ENCODE measurements at places on chromosomes 16 and 17.
A peak's percentile ranks its signal among the peaks of the same experiment; 100 is the strongest.

- DNase-seq, result no peak
These were observed 10.6 kb upstream of the TRAP1 start for GRCh38 chr16:3727806-3728381.

DNA sequence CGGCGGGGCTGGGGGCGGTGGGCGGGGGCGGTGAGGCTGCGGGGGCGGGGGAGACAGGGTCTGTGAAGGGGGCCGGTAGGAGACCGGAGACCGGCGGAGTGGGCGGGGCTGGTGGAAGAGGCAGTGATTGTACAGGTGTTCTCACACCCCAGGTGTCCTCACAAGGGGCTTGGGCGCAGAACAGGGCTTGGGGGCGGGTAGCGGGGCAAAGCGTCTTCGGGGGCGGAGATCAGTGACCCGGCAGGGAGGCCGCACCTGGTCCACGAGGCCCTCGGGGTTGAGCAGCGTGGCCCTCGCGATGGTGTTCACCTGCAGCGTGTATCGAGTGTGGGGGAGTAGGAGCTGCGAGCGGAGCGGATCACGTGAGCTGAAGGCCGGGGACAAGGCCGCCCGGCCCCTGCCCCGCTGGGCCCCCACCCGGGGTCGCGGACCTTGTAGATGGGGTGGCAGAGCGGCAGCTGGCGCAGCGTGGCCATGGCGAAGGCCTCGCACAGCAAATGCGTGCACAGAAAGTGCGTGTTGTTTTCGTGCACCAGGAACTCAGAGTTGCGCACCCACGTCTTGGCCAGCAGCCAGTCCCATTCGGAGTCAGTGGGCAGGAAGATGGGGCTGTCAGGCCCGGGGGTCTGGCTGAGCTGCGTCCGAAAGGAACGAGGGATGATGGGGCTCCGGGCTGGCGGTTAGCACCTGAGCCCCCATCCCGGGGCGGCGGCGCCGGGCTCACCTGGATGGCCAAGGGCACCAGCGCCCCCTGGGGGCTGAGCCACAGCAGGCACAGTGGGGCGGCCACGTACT, 8.5 kb downstream of the ALOXE3 start:
- peak; percentile 66 for DNase-seq

DNA sequence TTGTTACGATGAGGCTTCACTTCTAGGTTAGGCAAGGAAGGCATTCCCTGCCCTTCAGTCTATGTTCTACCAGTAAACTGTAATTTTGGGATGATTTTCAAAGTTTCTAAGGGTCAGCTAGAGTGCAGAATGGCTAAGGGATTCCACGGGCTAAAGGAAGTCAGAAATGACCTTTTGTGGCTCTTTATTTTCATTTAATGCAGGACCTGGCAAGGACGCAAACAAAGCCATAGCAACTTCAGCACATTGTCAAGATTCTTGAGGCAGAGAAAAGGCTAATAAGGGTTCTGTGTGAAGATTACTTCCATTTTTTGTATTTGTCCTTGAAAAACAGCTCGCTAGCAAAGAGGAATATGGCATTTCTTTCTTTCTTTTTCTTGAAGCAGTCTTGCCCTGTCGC, 76.6 kb downstream of the STX8 start:
- DNase-seq, result no peak

DNA sequence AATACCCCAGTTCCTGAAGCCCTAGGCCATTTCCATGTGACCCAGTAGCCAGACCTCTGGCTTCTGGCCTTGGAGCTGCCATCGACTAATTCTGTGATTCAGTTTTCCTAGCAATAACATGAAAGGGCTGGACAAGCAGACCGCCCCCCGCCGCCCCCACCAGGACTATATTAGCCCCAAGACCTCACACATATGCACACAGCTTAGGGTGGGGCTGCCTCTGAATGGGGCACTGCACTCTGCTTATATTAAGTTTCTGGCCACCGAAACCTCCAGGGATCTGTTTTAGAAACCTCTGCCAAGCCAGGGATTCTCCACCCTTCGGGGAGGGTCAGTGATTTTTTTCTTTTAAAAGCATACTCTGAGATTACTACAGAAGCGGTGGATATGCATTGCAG, 2.3 kb downstream of the RAB11FIP4 start:
- no peak for DNase-seq

DNA sequence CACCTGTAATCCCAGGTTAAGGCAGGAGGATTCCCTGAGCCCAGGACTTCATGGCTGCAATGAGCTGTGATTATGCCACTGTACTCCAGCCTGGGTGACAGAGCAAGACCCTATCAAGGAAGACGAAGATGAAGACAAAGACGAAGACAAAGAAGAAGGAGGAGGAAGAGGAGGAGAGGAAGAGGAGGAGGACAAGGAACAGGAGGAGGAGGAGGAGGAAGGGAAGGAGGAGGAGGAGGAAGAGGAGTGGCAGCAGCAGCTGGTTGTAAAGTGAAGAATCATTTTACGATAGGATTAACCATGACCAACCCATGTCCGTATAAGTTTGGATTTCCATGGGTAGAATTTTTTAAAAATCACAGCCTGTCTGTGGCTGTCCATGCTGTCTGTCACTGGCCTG, 316.8 kb upstream of the TNRC6C start:
- DNase-seq, result no peak

GRCh38 chr17:65609749-65610148, 48.3 kb upstream of the AXIN2 start:
- no peak for DNase-seq

DNA sequence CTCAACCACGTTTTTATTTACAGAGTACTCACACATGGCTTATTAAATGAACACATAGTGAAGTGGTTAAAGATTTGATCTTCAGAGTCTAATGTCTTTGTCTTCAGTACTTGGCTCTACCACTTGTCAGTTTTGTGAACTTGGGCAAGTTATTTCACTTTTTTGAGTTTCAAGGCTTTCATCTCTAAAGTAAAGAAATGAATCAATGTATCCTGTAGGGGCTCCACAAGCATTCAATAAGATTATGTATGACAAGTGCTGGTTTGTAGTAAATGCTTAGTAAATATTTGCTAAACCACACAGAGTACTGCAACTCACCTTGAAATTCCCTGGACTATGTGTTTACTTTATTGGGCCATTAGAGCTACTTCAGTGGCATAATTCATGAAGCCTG, 446.0 kb upstream of the GOT2 start:
- DNase-seq, result no peak

DNA sequence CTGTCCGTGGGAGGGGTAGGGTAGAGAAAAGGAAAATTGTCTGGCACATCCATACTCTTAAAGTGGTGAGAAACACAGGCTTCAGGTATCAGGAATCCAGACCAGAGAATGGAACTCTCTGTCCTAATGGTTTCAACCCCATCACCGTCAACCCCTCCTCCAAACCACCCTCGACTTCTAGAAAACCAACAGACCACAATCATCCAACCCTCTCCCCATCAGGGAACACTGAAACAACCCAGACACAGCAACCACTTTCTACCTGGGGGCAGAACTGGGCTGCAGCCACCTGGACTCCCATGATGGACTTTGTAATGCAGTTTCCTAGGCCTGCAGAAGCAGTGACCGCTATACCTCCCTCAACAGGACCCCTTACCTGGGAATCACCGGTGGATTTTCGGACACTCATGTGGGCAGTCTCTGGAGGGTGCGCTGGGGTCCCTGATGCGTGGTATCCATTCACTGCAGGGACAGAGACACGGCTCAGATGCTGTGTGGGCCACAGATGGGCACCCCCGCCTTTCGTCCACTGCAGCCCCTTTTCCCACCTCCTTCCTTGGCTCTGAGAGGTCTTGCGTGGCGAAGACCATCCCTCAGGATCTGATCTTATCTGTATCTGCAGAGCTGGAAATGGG, 64.3 kb upstream of the RCVRN start:
- DNase-seq, result no peak

DNA sequence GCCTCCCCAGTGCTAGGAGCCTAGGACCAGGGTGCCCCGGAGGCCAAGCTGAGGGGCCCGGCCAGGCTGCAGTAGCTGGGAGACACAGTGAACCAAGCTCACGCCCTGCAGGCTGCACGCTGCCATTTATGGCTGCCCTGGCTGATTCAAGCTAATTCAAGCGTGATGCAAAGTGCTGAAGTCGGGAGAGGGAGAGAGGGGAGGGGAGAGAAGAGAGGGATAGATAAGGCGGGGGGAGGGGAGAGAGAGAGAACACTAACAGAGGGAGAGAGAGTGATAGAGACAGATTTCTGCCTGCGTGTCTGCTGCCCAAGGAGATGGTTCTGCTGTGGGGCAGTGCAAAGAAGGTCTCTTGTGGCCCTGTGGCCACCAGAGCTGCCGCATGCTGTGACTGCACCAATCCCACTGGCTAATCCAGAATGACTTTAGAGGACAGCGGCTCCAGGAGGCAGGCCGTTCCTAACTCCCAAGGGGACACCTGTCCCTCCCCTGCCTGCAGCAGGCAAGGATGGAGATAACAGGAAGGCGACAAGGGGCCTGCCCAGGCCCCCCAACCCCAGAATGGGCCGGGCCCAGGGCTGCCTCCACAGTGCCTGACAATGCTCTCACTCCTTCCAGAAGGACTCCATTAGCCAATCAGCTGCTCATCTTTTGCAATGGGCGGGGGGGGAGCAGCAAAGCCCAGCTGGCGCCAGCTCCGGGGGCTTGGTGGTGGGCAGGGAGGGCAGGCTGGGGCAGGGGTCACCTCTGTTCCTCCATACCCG, 12.9 kb downstream of the MXRA7 start:
- DNase-seq, result peak; percentile 89

DNA sequence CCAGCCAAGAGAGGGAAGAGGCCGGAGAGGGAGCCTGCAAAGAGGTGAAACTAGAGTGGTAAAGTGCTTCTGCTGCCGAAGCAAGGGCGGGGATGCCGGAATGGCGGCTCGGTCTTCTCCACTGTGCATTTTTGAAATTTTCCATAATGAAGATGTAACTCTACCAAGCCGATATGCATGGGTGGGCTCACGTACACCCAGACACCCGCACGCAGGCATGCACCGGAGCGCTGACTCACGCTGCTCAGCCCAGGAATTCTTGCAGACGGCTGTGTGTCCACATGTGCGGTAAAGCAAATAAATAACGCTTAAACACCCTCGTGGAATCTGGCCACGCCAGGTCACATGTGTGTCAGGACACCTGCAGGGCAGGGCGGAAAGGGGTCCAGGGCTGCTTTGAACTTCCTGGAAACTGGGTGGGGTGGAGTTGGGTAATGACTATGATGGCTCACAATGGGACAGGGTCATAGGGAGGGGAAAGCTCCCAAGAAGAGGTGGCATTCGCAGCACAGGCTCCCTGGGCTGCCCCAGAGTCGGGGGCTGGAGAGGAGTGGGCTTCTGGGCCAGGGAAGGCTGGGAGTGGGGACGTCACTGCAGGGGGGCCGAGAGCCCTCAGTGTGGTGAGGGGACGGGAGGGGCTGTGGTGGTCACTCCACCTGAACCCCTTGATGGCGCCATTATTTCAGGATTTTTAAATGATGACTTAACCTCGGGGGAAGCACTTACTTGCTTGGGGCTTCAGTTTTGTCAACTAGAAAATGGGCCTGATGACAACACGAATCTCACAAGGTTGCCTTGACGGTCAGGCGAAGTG, 265.5 kb downstream of the PARN start:
- no peak for DNase-seq

DNA sequence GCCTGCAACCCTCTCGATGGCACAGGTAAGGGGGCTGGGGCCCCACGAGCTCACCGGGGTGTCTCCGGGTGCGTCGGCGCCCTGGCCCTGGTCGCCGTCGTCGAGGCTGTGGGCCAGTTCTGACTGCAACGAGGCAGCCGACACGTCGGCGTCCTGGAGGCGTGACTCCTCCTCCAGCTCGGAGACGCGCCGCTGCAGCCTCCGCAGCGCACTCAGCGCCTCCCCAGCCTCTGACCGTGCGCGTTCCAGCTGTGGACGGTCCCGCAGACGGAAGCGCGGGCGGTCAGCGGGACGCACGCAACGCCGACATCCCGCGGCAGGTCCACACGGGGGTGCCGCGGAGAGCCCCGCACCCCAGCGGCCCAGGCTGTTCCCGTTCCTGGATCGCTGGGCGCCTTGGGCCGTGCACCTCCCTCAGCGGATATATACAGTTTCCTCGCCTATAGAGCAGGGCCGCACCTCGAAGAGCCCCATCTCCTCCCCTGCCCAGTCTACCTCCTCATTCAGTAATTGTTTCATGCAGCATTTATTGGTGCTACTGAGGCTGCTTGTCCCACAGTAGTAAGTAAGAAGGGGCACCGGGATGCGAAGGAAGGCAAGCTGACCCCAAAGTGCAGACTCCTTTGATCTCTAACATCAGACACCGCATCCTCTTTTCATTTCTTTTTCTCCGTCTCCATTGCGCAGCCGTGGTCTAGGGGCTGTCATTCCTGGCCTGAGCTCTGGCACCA, 5.8 kb downstream of the THOC6 start:
- peak; percentile 40 for DNase-seq

- DNase-seq, result no peak
These were observed 52.4 kb downstream of the AXIN2 start for GRCh38 chr17:65509032-65509431.

DNA sequence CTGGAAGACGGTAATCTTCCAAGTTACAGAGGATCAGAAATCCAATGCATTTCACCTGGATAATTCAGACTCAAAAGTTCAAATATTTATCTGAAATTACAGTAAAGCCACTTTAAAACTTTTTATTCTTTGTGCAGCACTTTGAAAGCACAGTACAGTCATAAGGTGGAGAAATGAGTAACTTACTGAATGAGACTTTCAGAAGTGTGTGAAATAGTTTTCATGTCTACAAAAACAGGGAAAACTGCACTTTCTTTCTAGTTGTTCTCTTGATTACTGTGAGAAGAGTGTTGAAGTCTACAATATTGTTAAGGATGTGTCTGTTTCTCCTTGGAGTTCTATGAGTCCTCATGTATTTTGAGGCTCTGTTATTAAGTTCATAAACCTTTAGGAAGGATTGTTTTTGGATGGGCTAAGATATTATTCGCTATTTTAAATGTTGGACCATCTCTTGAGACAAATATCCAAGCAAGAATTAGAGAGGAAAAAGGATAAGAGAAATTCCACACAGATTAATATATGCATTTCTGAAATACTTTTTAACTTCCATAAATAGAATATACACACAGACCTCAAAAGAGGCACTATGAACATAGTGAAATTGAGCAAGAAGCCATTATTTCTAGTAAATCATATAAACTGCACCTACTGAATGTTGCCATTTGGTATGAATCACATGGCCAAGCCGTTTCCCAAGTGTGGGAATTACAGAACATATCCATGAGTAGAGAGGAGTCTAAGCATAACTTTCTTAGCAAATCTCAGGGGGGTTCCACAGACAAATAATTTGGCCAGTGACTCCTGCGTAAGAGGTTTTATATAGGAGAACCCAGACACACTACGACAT, 83.6 kb upstream of the PLEKHM1 start:
- no peak for DNase-seq

- no peak for DNase-seq
These were observed 47.0 kb downstream of the COTL1 start for GRCh38 chr16:84570739-84571403.

- no peak for DNase-seq
These were observed 183.5 kb downstream of the PHKB start for GRCh38 chr16:47644661-47645060.
